ENCODE measurements at places on chromosomes 1 and 21.
A peak's percentile ranks its signal among the peaks of the same experiment; 100 is the strongest.

DNA sequence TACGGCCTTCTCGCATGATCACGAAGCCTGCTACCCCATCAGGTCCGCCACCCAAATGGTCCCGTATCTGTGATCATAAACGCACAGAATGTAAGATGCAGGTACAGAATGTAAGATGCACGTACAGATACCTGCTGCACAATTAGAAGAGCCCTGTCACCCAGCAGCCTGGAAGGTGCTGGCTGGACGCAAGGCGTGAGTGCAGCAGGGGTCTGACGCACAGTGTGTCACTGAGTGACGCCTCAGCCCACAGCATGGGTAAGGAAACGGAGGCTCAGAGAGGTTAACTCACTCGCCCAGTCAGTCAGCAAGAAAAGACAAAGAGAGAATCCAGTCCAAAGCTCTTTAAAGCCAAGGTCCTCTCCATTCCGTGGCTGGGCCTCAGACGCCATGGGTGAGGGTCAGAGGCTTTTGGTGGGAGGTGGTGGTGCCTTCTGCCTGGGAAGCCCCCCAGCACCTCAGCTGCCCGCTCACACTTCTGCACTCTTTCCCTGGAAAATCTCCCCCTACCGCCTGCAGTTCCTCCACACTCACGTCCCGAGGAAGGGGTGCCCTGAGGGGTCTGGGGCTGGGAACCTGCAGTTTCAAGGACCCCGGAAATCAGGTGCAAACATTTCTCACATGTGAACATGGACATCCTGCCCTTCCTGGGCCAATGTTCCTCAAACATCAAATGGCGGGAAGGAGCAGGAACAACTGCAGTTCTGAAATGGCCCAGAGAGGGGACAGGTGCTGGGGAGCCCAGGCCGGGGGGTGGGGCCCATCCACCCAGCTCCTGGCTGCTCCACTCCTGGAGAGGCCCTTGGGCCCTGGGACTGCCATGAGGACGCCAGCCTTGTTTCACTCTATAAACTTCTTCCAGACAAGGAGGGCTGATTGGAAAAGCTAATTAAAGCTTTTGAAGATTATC, 59.4 kb downstream of the SLC66A1 start:
- DNase-seq: no peak

- no peak for DNase-seq
Observed at GRCh38 chr1:75097654-75098053, 36.5 kb upstream of the LHX8 start.

GRCh38 chr1:21875621-21876063, 61.5 kb downstream of the HSPG2 start:
- no peak for DNase-seq

DNA sequence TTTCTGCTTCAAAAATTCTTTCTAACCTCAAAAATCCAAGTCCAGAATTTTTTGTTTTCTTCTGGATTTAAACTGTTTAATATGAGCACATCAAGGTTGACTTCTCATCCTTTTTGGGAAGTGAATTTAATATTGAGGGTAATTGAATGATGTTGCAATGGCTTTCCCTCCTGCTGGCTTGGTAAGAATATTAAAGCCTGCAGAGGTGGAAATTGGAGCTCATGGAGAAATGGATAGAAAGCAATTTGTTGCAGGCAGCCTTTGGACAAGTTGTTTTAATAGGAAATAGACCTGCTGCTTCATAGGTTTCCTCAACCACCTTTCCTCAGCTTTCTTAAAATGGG, 124.7 kb downstream of the SYT2 start:
- DNase-seq: no peak

GRCh38 chr1:163074716-163075284, 5.6 kb downstream of the RGS4 start:
- DNase-seq: no peak

- DNase-seq: no peak
Observed at GRCh38 chr1:169795687-169796086, 980 bp upstream of the METTL18 start.

DNA sequence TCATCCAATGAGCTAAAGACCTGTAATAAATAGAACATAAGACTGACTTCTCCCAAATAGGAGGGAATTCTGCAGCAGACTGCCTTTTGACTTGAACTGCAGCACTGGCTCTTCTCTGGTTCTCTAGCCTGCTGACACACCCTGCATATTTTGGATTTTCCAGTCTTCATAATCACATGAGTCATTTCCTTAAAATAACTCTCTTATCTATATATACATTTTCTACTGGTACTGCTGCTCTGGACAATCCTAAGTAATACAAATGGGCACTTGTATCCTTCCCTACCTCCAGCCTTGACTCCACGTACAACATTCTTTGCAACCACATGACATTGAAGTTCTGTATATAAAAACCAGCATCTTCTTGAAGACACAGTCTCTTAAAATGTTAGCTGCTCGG, 429.4 kb upstream of the TMPRSS15 start:
- DNase-seq: no peak

- DNase-seq: no peak
Observed at GRCh38 chr1:150660584-150660983, 31.2 kb upstream of the ENSA start.

DNA sequence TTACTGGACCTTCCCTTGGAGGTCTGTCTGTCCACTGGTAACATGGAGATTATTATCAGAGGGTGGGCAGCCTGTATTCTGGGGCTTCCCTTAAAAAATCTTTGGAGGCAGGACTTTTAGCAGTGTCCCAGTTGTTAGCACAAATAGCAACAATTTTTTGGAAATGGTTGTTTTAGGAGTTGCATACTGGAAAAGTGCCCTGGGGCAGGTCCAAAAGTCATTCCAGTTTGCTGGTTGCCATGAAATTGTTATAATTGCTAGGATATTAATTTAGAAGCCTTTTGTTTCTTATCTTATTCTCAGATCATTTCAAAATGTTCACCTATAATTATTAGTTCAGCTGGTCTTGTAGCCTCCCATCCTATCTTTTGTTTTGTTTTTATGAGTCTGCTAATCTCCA, 71.0 kb downstream of the PTGS2 start:
- DNase-seq: no peak

- no peak for DNase-seq
Observed at GRCh38 chr1:39277879-39278278, 73.4 kb downstream of the MACF1 start.

DNA sequence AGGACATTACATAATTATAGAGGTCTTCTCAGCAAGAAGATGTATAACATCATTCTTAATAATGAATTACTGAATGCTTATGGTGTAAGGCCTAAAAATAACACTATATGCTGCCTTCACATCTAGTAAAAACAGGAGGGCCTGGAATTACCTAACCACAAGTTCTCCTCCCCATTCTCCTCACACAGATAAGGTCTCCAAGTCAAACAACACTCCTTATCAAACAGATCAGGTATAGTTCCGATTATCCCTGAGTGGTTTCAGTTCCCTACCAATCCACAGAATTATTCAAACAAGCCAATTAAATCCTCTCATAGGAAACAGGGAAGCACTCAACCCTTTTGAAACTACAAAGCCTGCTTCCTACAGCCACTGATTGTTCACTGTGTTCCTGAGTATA, 4.0 kb upstream of the AGBL4 start:
- no peak for DNase-seq

DNA sequence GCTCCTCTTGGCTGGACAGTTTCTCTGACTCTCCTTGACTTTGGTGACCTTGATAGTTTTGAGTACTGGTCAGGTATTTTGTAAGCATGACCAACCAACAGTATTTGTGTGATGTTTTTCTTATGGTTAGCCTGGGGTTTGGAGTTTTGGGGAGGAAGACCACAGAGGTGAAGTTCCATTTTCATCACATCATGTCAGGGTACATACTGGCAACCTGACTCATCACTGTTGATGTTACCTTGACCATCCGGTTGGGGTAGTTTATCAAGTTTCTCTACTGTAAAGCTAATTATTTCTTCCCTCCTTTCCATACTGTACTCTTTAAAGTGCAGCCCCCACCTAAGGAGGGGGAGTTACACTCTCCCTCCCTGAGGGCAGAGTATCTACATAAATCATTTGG, 13.4 kb downstream of the OSCP1 start:
- DNase-seq: no peak

- DNase-seq: no peak
Observed at GRCh38 chr21:31405604-31406003, 61.5 kb upstream of the TIAM1 start.

DNA sequence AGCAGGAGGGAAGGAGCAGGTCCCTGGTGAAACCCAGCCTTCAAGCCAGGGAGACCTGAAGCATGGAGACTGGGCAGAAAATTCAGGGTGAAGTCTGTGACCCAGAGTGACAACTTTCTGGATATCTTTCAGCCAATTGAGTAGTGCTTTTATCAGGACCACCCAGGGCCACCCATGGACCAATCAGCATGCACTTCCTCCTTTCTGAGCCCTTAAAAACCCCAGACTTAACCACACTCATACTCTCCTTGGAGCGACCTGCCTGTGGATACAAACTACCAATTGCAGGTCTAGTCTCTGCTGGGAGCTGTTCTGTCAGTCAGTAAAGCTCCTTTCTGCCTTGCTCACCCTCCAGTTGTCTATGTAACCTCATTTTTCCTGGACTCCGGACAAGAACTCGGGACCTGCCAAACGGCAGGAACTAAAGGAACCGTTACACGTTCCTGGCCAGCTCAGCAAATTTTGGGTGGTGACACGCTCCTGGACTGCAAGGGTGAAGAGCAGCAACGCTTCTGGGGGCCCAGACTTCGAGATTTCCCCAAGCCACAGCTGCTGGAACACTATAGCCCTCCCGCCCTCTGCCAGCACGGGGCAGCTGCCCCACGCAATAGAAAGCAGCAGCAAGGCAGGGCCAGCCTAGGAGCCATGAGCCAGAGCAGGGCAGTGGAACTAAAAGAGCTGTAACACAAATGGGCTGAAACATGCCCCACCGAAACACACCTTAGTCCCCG, 1183.4 kb downstream of the AMY1C start:
- no peak for DNase-seq

GRCh38 chr1:246147524-246148461, 359.3 kb downstream of the SMYD3 start:
- no peak for DNase-seq

GRCh38 chr1:92907949-92908684, 53.1 kb downstream of the DIPK1A start:
- no peak for DNase-seq

GRCh38 chr1:4851385-4852065, 197.1 kb downstream of the AJAP1 start:
- DNase-seq: no peak

DNA sequence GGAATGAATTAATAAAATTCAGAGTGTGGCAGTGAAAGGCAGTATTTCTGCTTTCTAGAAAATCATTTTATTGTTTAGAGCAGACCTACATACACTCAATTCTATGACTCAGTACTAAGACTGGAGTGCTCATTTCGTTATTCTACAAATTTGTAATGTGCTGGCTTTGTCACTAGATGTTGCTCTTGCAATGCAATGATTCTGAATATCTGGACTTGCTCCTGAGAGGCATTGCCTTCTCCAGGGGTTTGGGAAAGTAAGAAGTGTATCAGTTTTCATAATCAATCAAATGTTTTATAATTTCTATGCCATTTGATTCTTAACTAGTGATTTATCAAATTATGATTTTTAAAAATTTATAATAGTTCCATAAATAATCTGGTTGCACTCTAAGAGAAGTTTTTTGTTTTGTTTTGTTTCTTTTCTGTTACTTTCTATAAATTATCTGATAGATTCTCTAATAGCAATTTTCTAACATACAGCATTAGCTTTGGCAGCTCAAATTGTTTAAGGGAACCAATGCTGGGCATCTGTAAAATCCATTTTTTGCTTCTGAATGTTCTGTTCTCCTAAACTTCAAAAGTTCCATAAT, 280.5 kb upstream of the SGIP1 start:
- DNase-seq: peak; percentile 63

GRCh38 chr1:82565546-82565945, 764.8 kb downstream of the ADGRL2 start:
- DNase-seq: no peak

GRCh38 chr21:32470206-32470605, 57.7 kb downstream of the EVA1C start:
- DNase-seq: no peak

DNA sequence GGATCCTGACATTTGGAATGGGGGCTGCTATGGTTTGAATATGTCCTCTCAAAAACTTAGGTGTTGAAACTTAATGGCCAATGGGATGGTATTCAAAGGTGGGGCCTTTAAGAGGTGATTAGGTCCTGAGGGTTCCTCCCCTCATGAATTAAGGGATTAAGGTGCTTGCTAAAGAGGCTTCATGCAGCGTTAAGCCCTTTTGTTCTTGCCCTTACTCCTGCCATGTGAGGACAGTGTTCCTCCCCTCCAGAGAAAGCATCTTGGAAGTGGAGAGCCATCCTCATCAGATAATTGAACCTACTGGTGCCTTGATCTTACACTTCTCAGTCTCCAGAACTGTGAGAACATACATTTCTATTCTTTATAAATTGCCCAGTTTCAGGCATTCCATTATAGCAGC, 146.6 kb downstream of the KCNJ6 start:
- no peak for DNase-seq

DNA sequence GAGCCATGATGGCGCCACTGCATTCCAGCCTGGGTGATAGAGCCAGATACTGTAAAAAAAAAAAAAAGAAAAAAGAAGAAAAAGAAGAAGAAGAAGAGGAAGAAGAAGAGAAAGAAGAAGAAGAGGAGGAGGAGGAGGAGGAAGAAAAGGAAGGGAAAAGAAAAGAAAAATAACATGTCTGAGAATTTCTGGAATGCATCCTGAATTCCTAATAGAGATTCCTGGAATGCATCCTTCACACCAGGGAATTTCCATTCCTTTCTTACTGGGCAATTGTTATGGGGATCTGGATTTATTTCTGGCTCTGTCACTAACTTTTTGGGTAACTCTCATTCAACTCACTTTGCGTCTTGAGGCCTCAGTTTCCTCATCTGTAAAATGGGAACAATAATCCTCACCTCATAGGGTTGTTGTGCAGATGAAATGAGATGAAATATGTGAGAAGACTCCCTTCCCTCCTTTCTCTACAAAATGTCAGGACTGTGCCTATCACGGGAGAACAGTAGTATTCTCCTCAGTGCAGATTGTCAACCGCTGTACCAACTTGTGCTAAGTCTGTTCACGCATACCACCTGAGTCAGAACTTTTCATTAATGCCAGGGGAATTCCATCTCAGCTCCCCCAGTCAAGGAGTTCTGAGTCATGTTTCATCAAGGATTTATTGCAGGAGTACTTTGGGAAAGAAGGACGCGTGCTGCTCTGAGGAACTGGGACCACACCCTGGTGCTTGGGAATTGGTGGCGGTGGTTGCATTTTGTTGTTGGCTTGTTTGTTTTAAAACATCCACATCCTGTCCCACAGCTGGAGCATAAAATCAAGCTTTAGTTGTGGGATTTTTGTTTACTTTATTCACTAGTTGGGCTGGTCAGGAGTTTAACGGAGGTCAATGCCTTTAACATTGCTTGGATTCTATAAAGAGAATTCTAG, 42.4 kb upstream of the ROR1 start:
- DNase-seq: no peak
